Frontal cortex (tissue), 4 donors: ENCODE measurements at places on chromosomes 12 and 14. TPM values are rescaled to one million over a fixed set of nuclear protein-coding genes. Genes with fewer than 3 reads are reported as not detected.

DNA sequence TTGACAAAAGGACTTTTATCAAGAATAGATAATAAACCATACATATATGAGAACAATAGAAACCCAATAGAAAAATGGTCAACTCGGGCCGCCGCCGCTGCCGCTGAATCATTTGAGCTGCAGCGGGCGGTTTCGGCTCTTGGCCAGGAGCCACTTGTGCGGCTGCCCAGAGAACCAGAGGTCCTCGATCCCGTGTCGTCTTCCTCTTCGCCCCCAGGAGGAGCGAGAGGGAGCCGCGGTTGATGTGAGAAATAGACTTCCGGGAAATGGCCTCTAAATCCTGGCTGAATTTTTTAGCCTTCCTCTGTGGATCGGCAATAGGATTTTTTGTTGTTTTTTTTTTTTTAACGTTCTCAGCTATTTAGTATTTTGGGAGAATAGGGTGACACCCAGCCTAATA lies 44.8 kb downstream of the CPSF6 start:
- DNase-seq = no peak

- DNase-seq = no peak
Observed at GRCh38 chr12:120847392-120847791, 56.8 kb downstream of the SPPL3 start.

Gene RBP5
- total RNA-seq = not detected

DNA sequence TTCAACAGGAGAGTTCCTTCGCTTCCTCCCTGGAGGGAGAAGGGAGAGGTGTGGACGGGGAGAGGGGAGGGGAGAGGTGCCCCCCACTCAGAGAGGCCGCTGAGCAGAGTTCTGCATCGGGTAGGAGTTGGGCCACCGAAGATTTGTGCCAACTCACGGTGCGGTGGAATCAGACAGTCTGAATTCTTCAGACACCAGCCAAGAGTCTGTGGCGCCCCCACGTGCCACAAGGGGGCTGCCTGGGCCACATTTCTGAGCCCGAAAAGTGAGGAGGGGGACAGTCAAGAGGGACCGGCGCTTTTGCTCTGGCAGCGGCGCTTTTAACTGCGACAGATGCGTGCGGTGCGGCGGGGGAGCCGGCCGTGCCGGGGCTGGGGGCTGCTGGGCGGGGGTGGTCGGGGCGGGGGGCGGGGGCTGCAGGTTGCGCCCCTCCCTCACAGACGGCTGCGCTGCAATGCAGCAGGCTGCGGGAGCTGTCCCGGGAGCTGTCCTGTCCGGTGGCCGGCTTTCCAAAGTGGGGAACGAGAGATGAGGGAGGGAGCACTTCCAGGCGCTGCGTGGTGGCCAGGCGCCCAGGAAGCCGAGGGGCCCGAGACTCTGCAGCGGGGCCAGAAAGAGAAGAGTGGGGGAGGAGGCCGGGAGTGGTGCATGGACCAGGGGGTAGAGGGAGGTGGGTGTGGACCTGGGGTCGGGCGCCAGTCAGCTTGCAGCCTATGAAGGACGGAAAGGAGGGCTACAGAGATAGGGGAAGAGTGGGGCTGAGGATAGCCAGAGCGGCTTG lies 975 bp upstream of the RTL1 start:
- DNase-seq = peak; percentile 3

- no peak for DNase-seq
Observed at GRCh38 chr14:99928963-99929362, 135.8 kb downstream of the EML1 start.

GRCh38 chr12:42325326-42325652 lies 605 bp downstream of the ZCRB1 start:
- DNase-seq = no peak

Gene KLRB1
- total RNA-seq = not detected

GRCh38 chr14:64554556-64554955 lies 4.8 kb downstream of the PPP1R36 start:
- no peak for DNase-seq

Gene MMP14
- total RNA-seq = 6.9 TPM

DNA sequence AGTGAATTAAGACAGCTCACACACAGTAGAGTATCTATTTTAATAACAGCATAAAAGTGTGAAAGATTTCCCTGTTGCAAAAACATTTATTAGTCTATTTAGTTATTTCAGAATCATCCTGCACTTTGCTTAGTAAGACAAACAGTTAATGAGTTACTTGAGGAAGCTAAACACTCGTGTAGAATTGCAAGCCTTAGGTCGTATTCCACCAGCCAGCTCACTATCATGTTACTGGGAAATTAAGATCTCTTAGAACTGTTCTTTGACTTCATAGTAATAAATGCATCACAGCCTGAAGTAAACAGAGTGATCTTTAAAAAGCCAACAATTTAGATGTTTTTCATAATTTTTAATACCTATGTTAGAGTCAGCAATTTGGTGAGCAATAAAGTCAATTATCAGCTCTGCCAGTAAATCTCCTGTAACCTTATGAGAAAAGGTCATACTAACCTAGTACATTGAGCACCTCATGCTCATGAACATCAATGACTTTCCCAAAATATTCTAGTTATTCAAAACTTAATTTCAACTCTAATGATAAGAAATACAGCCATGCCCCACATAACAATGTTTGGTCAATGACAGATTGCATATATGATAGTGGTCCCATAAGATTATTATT lies 26.7 kb upstream of the ETNK1 start:
- no peak for DNase-seq

Gene PTPRB
- 4.5 TPM for total RNA-seq

GRCh38 chr12:50087995-50088394 lies 2.9 kb downstream of the SMARCD1 start:
- no peak for DNase-seq

DNA sequence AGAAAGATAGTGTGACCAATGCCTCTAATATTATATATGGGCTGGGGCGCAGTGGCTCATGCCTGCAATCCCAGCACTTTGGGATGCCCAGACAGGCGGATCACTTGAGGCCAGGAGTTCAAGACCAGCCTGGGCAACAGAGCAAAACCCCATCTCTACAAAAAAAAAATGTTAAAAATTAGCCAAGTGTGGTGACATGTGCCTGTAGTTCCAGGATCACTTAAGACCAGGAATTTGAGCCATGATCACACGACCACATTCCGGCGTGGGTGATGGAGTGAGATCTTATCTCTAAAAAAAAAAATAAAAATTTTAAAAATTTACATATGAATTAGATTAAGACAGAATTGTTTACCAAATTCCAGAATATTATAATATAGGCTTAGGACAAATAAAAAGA lies 12.0 kb downstream of the TM7SF3 start:
- no peak for DNase-seq

Gene OASL
- total RNA-seq = not detected

- DNase-seq = no peak
Observed at GRCh38 chr12:64883264-64884163, 59.1 kb downstream of the TBC1D30 start.

DNA sequence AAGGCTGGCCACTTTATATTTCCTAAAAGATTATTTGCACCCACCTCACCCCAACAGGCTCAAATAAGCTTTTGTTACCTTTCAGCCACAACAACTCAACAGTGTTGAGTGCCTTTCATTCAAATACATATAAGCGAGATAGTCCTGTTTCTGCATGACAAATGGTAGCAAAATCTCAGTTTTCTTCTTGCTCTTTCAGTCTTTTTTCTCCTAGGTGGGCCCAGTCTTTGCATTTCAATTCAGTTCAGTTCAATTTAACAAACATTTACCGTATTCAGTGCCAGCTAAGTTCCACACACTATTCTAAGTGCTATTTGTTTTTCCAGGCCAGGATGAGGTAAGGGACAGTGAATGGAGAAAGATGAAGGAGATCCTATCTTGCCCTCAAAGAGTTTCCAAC lies 25.9 kb upstream of the BMP4 start:
- no peak for DNase-seq

DNA sequence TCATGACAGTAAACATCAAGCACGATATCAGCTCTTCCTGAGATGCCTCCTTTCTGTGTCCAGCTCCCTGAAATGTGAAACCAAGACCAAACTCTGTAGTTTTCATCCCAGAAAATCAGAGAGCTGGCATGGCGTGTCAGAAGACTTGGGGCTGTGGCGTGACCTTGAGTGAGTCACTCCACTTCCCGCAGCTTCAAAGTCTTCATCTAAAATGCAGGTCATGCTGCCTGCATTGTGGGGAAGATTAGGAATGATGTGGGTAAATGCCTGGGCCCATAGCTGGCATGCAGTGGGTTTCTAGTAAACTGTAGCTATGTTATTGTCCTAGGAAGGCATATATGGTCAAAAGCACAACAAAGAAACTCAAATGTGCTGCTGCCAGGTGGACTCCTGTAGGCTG lies 28.8 kb downstream of the OAS2 start:
- DNase-seq = no peak

Gene THAP2
- total RNA-seq = 38.7 TPM

DNA sequence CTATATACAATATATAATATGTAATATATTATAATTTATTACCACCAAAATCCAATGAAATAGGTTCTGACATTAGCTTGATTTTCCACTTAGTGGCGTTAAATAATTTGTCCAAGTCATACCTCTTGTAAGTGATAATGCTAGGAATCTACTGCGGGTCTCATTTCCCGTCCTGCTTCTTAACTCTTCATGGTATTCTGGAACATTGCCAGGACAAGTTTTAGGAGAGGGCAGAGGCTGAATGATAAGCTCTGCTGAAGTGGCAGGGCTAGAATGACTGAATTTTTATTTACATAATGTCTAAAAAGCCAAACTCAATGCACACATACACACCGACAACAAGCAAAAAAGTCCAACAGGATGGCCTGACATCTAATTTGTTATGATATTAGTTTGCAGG lies 70.4 kb upstream of the PTPRQ start:
- no peak for DNase-seq

Gene TAS2R7
- 0.41 TPM for total RNA-seq

Gene GPR137C
- 25.3 TPM for total RNA-seq

DNA sequence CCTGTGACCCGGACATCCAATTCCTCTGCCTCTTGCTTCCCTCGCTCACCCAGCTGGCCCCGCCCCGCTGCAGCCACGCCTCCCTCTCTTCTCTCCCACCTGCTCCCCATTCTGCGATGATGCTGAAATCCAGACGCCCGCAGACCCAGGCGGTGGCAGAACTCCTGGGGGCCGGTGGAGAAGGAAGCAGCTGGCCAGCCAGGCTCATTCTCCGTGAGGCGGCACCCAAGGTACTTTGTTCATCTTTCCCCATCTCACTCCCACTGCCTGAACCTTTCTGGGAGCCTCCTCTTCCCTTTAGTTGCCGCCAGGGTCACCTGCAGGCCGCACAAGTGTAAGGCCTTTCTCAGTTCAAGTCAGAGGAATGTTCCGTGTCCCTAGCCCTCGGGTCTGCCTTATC lies 35.7 kb downstream of the FOXN4 start:
- DNase-seq = no peak

DNA sequence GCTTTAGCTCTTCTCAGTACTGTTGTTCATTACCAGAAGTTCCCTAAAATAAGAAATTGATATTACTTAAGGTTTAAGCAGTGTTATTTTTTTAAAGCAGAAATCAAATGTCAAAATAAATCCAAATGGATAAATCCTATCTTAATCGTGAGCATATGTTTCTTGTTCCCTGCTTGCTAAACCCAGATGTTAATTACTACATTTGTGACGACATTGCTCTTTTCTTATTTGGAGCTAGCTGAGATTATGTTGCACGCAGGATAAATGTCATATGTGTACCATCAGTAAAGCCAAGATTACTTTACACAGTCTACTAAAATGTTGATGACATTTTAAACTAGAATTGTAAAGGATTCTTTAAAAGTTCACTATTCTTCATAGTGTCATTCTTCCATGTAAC lies 157.5 kb downstream of the PLCZ1 start:
- no peak for DNase-seq

DNA sequence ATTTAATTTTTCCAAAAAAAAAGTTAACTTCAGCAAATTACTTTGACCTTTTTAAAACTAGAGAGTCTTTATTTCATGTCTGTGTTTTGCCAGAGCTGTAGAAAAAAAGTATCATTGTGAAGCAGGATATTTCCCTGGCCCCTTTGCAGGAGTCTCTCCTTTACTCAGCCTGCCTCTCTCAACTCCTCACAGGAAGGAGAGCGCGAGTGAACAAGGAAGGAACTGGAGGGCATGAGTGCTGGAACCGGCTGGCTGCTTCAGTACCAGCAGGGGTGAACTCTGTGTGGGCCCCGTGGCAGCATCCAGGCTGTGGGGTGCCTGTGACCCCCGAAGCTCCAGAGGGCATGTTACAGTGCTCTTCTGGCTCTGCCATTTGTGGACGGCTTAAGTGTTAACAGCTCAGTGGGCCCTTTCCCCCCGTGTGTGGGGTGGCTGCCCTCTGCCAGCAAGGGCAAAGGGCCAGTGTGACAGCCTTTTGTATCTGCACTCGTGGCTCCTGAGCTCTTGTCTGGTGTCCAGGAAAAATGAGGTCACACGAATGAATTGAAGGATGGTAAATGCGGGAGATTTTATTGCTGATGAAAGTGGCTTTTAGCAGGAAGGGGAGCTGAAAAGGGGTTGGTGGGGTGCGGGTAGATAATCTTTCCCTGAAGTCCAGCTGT lies 76.6 kb upstream of the KCNH3 start:
- no peak for DNase-seq

Gene TESPA1
- total RNA-seq = not detected

Gene CLEC6A
- total RNA-seq = not detected

Gene GABARAPL1
- 44.8 TPM for total RNA-seq

DNA sequence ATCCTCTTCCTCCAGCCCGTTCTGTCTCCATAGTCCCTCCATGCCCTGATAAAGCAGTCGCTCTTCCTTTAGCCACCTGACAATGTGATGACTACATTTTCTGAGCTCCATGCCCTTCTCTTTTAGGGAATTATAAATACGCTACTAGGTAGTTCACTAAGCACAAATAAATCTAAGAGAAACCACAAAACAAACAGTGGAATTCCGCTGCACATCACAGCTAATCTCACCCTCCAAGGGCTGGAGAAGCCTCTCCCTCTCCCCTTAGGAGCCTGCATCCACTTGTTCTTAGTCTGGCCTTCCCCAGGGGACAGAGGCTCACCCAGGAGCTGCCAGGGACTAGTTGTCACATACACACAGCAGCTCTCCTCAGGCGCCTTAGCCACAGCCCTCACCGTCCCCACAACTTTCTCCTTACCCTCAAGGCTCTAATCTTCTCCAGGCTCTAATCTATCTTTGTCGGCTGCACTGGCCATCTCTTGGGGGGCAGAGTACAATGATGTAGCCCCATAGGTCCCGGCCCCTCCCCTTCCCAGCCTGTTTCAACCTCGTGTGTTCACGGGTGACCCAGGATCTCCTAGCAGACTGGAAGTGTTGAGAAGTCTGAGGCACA lies 55.9 kb upstream of the GPR68 start:
- DNase-seq = no peak

Gene ART4
- total RNA-seq = not detected

- DNase-seq = no peak
Observed at GRCh38 chr14:88746052-88746451, 46.7 kb downstream of the EML5 start.
